ENCODE measurements at places on chromosomes 12 and 14.

DNA sequence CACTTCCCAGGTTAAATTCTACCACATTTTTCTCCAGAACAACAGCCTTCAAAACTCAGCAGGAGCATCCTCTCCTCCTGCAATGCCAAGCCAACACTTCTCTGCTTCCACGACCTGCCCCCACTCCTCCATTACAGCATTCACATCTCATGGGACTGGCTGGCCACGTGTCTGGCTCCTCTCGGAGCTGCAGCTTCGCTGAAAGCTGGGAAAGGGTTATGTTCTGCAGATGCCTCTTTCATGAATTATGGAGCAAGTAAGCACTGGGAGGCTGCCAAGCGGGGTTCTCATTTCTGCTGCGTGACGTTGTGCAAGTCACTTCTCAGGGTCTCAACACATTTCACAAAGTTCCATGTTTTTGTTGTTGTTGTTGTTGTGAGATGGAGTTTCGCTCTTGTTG lies 142.2 kb upstream of the RFLNA start:
- DNase-seq = no peak

DNA sequence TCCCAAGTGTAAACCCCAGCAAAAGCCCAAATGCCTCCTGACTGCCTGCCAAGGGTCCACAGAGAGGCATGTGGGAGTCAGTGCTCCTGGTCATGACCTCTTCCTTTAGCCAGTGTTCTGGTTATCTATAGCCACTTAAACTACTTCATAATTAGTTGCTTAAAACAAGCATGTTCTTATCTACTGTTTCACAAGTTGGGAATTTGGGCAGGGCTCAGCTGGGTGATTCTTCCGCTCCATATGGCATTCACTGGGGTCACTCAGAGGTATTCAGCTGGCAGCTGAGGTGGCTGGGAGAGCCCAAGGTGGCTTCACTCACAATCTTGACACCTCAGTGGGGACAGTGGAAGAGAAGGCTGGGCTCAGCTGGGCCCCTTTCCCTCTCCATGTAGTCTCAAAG lies 184.0 kb upstream of the RGS6 start:
- no peak for DNase-seq

GRCh38 chr12:104825408-104825807 lies 132.7 kb downstream of the SLC41A2 start:
- DNase-seq = no peak

DNA sequence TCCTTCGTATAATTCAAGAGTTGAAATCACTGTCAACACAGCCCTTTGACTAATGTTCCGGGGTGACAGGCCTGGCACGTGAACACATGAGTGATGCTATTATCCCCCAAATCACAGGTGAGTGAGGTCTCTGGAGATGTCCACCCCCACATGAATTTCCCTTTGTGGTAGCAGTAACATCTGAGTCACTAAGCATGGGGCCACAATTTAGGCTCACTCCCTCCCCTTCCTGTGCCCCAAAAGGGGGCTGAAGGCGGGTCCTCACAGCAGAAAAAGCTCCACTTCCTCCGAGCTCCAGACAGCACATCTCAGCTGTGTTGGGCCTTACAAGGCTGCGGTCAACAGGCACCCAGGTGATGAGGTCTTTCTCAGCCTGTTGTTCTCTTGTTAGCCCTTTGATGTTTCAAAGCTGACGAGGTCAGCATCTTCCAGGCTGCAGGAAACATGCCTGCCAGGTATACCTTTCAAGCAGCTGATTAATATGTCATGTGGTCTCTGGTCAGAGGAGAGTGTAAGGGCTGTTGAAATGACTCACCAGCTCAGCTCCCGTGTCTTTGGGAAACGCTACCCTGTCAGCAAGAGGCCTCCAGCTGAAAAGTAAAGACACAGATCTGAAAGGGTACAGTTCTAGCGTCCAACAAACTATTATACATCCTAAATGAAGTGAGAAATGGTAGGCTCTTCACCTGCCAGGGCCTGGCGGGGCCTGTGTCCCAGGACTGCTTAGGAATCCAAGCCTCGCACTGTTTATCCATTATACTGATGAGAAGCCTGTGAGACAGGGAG lies 107.3 kb downstream of the ZFP36L1 start:
- DNase-seq = no peak

DNA sequence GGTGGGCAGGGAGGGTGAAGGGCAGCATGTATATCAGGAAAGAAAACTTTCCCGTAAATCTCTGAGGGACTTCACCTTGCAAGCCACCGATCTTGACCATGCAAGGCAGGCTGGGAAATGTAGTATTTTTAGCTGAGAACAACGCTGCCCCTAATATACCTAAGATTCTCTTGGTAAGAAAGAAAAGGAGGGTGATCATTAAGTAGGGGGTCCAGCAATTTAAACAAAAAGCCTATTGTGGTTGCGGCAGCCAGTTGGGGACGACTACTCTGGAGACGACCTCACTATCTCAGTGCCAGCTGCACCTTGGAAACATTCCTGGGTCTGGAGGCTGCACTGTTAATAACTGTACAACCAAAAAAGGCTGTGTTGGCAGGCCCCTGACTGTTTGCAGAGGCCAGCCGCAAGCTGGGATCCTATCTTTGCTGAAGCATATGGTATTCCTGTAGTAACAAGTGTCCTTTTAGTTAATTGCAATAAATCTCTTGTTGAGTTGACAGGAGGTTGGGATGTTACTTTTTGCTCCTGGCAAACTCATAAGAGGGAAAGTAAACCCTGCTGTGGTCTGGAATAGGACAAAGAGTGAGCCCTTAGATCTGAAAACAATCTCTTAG lies 6.4 kb downstream of the APOLD1 start:
- DNase-seq = no peak
